ENCODE measurements at places on chromosomes 1 and 21.

DNA sequence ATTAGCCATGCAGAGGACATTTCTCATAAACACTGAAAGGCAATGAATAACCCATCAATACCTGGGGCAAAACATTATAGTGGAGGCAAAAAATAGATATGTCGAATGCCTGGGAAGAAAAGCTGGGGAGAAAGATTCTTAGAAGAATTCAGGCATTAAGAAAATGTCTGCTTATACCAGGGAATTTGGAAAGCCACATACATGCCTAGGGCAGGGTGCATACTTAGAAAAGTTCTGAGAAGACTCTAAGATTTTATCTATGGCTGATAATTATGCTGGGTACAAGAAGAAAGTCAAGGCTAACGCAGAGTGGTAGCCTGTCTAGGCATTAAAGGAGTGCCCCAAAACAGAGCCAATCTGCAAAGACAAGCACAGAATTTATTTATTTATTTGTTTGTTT is 18.4 kb downstream of the SLAMF6 start:
- DNase-seq = no peak

DNA sequence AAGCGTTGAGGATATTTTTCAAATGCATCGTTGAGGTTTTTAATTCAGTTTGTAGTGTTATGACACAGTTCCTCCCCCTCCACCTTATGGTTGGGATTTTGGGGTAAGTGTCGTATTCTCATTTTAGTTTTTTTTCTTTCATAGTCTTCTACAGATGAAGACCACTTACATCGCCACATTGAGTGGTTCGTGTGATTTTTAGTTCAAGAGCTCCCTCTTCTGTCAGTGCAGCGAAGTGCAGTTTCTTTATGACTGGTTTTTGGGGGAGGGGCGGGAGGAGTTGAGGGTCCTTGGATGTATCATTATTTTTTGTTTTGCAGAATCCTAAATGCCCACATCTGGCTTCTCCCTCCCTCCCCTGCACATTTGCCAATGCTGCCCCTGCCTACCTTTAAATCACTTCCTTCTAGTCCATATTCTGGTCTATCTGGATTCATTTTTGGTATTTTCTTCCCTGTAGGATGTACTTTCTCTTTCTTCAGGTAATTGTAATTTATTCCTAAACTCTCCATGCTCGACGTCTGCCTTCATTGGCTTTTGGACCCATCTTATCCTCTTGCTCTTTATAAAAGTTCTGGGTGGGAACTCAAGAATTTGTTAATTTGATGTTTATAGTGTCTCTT is 433.1 kb downstream of the CAMTA1 start:
- peak; percentile 14 for DNase-seq

- DNase-seq = no peak
Measured at GRCh38 chr1:220368352-220369265, 96.4 kb upstream of the RAB3GAP2 start.

GRCh38 chr1:15727021-15727420 is 9.0 kb upstream of the SLC25A34 start:
- DNase-seq = no peak

- no peak for DNase-seq
Measured at GRCh38 chr1:163307479-163308171, 14.1 kb upstream of the NUF2 start.

DNA sequence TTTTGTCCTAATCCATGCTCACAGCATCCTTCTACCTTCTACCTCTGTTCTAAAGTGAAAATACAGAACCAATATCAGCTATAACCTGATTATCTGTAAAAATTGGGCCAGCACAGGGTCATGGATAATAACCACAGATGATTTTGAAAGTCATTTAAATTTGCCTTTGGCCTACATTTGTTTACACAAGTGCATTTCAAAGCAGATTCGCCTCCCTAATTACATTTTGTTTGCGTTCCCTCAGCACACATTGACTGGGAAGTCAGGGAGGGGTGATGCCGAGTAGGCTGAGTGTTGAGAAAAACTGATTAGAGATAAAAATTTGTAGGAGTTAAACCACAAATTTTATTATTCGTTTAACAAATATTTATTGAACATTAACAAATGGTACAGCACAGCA is 19.2 kb upstream of the RGS8 start:
- DNase-seq = no peak
